ENCODE measurements at places on chromosomes 1 and 21.
A peak's percentile ranks its signal among the peaks of the same experiment; 100 is the strongest.

DNA sequence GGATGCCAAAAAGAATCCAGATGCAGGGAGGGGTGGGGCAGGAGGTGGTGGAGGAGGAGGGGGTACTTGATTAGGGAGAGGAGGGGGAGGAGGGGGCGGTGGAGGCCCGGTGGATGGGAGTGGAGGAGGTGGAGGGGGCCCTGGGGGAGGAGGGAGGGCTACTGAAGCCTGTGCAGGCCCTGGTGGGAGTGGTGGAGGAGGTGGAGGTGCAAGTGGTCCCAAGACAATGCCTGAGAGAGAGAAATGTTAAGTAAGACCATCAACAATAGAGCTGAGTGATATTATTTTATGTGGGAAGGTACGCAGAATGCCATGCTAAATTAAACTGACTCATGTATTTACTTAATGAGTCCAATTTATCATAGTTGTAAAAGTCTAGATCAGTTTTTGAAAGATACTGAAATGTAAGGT is 86.8 kb upstream of the LBR start:
- DNase-seq: no peak

DNA sequence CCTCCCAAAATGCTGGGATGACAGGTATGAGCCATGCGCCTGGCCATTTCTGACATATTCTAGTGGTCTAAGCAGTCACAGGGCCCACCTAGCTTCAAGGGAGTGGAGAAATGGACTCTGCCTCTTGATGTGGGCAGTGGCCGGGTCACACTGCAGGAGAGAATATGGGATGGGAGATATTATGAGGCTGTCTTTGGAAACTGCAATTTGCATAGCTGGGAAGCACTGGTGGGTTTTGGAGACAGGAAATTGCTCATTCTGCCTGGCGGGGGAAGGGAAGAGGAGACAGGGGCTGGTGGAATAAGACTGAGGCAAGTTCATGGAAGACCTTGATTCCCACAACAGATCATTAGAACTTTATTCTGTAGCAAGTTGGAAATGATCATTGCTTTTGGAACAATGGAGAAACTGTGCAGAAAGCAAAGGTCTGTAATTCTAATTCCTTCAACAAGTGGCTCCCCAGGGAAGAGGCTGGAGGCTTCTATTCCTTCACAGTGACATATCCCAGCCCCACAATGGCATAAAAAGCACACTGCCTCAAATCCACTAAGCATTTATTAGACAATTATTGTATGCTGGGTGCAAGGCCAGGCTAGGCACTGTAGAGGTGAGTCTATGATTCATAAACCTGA is 10.5 kb downstream of the NCMAP start:
- DNase-seq: no peak

DNA sequence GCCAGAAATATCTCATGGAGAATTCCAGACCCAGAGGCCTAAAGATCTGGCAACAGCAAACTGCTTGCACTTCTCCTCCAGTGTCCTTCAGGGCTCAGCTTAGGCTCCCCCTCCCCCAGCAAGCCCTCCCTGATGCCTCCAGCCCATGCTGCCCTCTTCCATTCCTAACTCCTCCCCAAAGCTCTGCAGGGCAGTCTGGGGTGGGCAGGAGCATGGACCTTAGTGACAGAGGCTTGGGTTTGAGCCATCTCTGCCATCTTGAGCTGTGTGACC is 436.8 kb downstream of the PTPRU start:
- DNase-seq: no peak

GRCh38 chr1:245279346-245279745 is 124.6 kb downstream of the KIF26B start:
- no peak for DNase-seq

- DNase-seq: no peak
Measured at GRCh38 chr1:211605603-211606331, 26.8 kb upstream of the SLC30A1 start.

- DNase-seq: no peak
Measured at GRCh38 chr1:3321559-3322449, 132.7 kb upstream of the ARHGEF16 start.

DNA sequence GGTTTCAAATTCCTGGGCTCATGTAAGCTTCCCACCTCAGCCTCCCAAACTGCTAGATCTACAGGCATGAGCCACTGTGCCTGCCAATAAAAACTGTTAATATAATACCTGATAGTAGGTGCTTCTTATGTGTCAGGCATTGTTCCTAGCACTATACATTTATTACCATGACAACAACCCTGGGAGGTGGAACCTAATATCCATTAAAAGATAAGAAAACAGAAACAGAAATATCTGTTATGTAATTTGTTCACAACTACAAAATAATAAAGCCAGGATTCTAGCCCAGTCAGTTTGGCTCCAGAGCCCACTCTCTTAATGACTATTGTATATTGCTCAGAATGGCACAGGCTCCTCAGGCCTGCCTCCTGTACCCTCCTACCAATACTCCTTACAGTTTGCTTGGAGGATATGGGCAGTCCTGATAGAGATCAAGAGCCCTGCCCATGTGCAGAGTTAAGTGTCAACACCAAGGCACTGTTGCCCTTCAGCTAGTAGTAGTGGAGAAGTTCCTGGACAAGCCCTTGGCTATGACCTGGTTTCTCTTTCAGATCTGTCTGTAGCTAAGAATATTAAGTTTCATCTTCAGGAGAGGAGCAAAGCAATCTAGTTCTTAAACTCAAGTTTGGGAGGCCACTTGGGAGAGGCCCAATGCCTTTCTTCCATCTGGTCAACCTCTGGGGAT is 22.4 kb downstream of the RPL5 start:
- no peak for DNase-seq

DNA sequence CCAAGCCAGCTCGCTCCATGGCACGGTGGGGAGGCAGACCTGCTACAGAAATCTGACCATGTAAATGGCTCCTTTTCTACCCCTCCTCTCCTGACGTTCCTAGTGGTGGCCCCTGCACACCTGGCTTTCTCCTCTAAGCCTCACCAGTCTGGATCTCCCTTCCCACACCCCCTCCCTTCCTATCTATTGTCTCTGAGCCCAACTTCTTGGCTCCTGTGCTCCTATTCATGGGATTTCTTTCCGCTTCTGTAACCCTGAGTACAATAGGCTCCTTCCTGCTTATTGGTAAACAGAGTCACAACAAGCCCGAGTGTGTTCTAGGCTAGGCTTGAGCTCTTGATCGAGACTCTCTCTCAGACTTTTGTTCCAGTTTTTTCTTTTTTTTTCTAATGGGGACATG is 17.6 kb downstream of the OPTC start:
- DNase-seq: no peak

DNA sequence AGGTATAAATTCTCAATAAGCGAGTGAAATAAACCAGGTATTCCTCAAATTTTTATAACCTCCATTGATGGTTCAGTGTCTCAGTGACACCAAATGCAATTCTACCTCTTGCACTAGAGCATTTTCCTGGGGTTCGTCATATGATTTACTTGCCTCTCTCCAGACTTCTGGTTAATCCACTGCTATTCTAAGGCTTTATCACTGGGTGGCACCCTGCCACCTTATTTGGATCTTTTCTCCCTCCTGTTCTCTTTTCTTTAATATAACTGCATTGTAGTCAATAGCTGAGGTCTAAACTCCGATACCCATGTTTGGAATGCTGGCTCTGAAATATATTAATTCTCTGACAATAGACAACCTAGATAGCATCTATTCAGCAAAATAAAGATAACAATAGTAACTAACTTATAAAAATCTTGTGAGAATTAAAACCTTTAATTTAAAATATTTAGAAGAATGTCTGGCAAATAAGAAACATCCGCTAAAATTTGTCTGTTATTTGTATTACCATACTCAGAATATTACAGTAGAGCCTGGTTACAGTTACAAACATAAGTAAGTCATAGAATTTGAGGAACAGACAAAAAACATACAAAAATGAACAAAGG is 436.4 kb downstream of the PLA2G4A start:
- peak; percentile 17 for DNase-seq

DNA sequence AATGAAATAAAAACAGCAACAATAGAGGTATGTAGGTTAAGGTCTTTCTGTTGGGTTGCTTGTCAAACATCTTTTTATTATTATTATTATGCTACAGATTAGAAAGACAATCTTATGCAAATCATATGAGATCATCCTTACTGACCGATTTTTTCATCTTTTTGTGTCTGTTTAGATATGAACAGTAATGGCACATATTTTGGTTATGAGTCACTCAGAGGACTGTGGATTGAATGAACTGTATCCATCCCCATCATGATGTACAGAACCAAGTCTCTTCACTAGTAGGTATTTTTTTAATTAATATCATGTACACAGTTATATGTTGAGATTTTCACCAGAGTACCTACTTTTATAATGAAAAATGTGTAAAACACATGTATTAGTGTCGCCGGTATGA is 159.1 kb downstream of the CHRM3 start:
- DNase-seq: no peak

GRCh38 chr1:27427816-27428315 is 35.4 kb downstream of the GPR3 start:
- DNase-seq: no peak

- no peak for DNase-seq
Measured at GRCh38 chr1:59485949-59486348, 189.1 kb downstream of the FGGY start.

- DNase-seq: no peak
Measured at GRCh38 chr21:42878678-42878992, 704 bp downstream of the WDR4 start.

- DNase-seq: no peak
Measured at GRCh38 chr1:247825362-247825761, 1.4 kb upstream of the OR14A16 start.

DNA sequence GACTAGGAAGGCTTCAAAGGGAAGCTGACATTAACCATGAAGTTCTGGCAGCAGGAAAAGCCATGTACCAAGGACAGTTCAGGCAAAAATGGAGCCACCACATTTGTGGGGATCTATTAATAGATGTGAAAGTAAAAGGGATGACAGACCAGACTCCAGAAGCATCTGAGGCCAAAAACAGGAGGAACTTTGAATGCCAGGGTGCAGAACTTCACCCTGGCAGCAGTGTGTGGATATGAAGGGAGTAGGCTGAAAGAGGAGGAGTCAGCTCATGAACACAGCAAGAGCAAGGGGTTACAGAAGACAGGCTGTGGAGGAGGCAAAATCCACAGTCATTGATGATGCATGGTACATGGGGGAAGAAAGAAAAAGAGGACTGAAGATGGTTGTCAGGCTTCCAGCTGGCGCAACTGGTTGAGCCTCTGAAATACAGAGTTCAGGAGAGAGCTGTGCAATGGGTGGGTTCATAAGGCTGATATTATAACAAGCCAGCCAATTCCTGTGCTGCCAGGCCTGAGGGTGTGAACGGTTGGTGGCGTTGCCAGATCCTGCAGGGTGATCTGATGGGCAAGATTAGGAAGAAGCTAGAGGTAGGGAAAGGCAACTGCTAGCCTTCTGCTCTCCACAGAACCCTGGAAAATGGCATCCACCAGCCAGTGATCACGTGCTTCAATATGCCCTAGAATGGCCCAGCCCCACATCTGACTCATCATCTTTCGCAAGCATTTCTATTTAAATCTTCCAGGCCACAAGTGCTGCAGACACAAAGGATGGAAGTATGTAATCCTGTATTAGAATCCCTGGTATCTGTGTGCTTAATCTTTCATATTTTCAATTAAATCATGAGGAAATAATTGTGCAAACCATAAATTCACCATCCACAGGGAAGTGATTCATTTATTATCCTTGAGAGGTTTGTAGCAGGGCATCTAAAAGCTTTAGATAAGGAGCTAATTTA is 81.9 kb downstream of the SLC25A24 start:
- peak; percentile 82 for DNase-seq

Measured in AML-193 (cell line).